Breast epithelium (tissue), 4 donors: ENCODE measurements at places on chromosomes 7 and 10. TPM values are rescaled to one million over a fixed set of nuclear protein-coding genes. Genes with fewer than 3 reads are reported as not detected.

The CDH23 gene
- total RNA-seq, result 8.5 TPM

The EGR2 gene
- 0.32 TPM for total RNA-seq

The SLC13A1 gene
- total RNA-seq, result not detected

- no peaks in the 10 kb centered on the region for H3K36me3 ChIP-seq
- H3K4me1 ChIP-seq, result no peaks in the 10 kb centered on the region
- no peaks in the 10 kb centered on the region for H3K27me3 ChIP-seq
- H3K27ac ChIP-seq, result peak overlapping the region; percentile 83
- no peak for DNase-seq
Measured at GRCh38 chr7:74606909-74607510, 50.5 kb upstream of the GTF2I start.

DNA sequence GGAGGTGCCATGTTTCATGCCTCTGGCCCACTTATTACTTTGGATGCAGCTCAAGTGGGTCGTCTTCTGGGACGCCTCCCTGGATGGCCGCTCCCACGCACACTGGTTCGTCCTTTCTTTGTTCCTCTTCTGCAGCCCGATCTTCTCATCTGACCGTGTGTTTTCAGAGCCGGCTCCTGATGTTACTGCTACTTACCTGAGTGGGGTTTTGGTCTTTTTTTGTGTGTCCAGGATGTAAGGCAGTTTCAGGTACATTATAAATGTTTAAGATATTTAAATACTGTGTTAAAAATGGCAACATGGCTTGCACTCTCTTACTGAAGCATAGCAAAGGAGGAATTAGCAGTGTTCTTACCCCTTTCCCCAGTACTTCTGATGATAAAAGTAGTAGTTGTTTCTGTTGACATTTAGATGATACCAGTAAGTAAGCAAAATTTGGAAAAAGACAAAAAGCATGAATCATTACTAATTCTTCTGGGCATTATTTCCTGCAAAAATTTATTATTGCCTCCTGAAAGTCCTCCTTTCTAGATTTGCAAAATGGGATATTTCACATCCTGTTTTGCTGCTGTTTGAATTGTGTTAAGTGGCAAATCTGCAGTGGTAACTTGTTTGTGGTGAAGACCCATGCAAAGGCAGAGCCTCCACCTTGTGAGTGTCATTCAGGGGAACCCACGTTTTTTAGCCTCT lies 59.4 kb downstream of the SHH start:
- no peak for DNase-seq
- H3K27me3 ChIP-seq, result no peaks in the 10 kb centered on the region
- no peak overlapping the region for H3K4me3 ChIP-seq
- H3K4me1 ChIP-seq, result no peaks in the 10 kb centered on the region
- no peaks in the 10 kb centered on the region for H3K36me3 ChIP-seq
- H3K27ac ChIP-seq, result no peak overlapping the region

DNA sequence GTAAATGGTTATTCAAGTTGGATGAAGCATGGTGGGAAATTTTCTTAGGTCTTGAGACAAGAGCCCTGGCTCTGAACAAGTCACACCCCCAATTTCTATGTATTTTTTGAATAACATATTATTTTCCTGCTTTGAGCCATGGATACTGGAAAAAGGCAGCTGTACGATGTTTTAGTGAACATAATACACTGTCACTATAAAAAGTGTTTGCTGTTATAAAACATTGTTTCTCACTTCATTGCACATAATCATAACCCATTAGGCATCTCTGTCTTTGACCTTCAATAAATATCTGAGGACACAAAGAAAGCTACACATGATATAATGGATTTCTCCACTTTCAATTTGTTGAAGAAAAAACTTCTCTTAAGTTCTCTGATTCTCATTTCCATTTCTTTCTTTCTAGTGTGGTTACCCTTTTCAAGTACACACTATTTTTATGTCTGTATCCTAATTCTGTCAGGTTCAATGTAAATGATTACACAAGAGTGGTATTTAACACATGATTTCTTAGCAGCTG lies 283.9 kb upstream of the SP8 start:
- no peaks in the 10 kb centered on the region for H3K27me3 ChIP-seq
- no peak for DNase-seq
- no peak overlapping the region for H3K4me3 ChIP-seq
- H3K36me3 ChIP-seq, result no peaks in the 10 kb centered on the region
- no peak overlapping the region for H3K27ac ChIP-seq
- no peaks in the 10 kb centered on the region for H3K4me1 ChIP-seq

- no peak overlapping the region for H3K27ac ChIP-seq
- H3K27me3 ChIP-seq, result no peaks in the 10 kb centered on the region
- no peak overlapping the region for H3K4me3 ChIP-seq
- H3K36me3 ChIP-seq, result no peaks in the 10 kb centered on the region
- H3K4me1 ChIP-seq, result no peaks in the 10 kb centered on the region
Measured at GRCh38 chr7:2876031-2876731, 32.1 kb upstream of the GNA12 start.
